ENCODE measurements at places on chromosomes 2 and 18. TPM values are rescaled to one million over a fixed set of nuclear protein-coding genes. Genes with fewer than 3 reads are reported as not detected.

The TRIM54 gene
- not detected for total RNA-seq

The CENPA gene
- total RNA-seq: 5.2 TPM

The C18orf63 gene
- total RNA-seq: not detected

The MPP4 gene
- total RNA-seq: 2.2 TPM
